RCC 7860 (cell line): ENCODE measurements at places on chromosomes 4 and X.

- no peak for DNase-seq
Observed at GRCh38 chr4:157832596-157832995, 340.2 kb downstream of the GASK1B start.

DNA sequence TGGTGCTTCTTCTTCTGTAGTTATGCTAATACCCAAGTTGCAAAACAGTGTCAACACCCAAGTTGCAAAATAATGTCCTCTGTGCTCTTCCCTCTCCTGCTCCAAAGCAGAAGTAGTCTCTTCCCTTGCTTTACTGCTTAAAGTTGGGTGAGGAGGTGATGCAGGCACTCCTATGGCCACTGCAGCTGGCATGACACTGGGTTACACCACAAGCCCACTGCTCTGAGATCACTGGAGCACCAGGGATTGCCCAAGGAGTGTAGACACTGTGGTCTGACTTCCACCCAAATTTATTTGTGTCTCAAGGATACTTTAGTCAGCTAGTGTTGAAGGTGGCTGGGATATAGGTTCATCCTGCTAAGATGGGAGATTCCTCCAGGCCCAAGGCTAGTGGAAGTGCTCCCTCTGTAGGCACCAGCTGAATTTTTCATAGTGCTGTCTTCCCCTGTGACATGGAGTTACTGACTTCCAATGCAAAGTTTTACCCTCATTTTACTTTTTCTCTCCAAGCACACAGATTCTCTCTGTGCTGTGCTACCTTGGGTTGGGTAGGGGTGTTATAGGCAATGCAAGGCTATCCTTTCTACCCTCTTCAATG is 196.2 kb upstream of the TENT5D start:
- DNase-seq: no peak

DNA sequence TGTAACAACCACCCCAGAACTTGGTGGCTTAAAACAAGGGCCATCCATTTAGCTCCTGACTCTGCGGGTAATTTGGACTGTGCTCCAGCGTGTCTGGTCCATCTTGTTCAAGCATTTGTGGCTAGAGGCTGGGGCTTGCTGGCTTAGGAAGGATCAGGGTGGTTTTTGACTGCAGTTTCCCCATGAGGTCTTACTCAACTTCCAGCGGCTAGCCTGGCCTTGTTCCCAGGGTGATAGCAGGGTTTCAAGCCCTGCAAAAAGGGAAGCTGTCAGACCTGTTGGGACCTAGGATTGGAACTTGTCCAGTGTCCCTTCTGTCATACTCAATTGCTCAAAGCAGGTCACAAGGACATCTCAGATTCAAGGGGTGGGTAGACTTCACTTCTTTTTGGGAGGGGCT is 205.9 kb downstream of the STIM2 start:
- no peak for DNase-seq

GRCh38 chrX:29225670-29226069 is 638.4 kb downstream of the IL1RAPL1 start:
- peak; percentile 7 for DNase-seq

- DNase-seq: peak; percentile 54
Observed at GRCh38 chr4:140260227-140260626, 106.2 kb upstream of the MAML3 start.

DNA sequence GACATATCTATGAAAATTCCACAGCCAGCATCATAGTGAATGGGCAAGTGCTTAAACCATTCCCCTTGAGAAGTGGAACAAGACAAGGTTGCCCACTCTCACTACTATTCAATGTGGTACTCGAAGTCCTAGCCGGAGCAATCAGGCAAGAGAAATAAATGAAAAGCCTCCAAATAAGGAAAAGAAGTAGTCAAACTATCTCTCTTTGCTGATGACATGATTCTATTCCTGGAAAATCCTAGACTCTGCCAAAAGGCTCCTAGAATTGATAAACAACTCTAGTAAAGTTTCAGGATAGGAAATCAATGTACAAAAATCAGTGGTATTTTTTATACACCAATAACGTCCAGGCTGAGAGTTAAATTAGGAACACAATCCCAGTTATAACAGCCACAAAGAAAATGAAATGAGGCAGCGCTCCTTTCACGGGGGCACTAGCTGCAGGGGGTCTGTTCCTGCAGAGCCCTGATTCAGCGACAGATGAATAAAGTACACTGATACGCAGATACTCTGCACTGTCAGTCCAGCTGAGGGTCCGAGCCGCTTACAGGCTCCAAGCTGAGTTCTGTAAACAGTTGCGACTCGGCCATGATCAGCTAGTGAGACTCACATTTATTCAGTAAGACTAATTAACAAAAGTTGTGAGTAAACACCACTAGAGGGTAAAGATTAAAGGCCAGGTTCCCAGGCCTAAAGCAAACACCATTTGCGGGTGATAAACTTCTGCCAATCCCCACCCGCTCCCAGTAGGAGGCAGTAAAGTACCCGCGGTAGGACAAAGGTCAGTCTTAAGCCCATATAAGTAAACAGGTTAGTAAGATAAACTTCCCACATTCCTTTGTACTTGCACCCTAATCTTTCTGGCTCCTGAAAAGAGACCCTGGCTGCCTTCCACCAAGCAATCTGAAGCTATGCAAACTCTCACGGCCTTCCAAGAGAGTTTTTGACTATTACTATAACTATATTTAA is 290.6 kb upstream of the GRID2 start:
- DNase-seq: no peak

DNA sequence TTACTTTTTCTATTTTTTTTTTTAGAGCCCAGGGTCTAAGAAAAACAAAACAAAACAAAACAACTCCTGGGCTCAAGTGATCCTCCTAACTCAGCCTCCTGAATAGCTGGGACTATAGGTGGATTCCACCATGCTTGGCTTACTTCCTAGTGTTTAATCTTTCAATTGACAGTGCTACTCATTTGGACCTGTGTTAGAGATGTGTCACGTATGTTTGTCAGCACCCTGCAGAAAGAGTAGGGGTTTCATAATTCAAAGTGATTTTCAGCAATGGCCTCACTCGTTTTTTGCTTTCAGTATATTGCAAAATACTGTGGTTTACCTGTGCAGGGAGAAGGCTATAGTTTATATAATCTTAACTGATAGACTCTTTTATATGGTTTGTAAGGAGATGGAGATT is 71.6 kb upstream of the TEX13D start:
- no peak for DNase-seq

- no peak for DNase-seq
Observed at GRCh38 chr4:79201971-79202370, 123.9 kb downstream of the NAA11 start.

DNA sequence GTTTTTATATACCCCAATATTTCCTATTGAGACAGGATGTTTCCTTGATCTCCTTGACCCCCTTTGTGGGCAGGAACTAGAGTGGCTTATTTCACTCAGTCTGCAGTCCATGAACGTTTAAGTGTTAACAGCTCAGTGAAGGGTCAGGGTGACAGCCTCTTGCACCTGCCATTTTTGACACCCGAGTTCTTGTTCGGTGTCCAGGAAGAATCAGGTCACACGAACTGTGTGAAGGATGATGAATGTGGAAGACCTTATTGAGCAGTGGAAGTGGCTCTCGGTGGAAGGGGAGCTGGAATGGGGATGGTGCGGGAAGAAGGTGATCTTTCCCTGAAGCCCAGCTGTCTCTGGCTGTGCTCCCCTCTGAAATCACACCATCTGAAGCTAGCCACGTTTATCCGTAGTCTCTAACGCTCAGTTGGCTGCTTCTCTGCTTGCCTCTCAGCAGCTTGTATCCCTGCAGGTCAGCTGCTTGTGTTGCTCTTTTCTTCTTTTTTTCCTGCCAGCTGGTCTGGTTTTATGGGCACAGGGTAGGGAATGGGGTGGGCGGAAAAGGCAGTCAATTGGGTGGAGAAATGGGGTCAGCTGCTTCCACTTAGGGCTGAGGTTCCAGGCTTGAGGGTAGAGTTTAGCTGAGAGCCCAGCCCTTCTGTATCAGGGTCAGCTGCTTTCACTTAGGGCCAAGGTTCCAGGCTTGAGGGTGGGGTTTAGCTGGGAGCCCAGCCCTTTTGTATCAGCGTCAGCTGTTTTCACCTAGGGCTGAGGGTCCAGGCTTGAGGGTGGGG is 29.0 kb upstream of the CCNG2 start:
- DNase-seq: no peak

GRCh38 chr4:21722157-21722839 is 226.3 kb downstream of the KCNIP4 start:
- no peak for DNase-seq

DNA sequence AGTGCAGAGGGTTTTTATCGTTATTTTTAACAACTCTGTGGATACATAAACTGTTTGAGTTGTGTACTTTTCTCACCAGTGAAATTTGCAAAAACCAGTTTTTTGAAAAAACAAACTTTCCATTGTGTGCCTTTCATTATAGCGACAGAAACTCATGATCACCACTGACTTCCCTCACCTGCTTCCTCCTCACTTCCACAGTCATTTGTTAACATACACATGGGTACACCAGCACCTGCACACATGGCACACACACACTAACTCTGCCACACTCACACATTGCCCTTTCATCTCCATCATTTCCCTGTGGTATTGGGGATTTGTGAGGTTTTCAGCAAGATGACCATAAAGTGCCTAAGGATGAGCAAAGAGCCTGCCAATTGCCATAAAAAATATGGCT is 20.6 kb downstream of the CLDN22 start:
- DNase-seq: no peak

GRCh38 chrX:11770320-11770719 is 12.3 kb downstream of the MSL3 start:
- DNase-seq: peak; percentile 43

DNA sequence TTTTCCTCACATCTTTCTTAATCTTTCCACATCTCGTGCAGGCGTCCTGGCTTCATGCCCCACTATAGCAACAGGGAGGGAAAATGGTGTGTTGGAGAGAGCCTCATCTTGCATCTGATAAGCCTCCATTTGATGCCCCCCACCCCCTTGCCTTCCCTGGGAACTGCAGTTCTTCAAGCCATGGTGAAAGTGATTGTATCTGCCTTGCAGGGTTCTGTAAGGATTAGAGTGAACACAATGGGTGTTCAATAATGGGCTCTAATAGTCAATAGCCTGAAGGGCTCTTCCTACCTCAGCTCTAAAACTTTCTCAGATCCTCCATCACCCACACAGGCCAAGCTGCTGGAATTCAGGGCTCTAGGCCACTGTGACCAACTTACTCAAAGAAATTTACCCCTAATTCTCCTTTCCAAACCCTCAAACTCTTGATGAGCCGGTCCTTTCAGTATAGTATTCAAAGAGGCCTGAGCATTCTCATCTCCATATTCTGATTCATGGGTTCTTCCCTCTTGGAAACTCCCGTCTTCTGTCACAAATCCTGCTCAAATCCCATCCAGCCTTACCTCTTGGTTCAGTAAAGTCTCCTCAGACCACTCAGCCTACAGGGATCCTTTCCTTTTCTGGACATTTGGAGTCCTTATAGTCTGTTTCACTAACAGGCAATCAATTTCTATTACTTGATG is 128.3 kb upstream of the TRIM2 start:
- no peak for DNase-seq

- no peak for DNase-seq
Observed at GRCh38 chr4:156838761-156839160, 132.8 kb downstream of the PDGFC start.

DNA sequence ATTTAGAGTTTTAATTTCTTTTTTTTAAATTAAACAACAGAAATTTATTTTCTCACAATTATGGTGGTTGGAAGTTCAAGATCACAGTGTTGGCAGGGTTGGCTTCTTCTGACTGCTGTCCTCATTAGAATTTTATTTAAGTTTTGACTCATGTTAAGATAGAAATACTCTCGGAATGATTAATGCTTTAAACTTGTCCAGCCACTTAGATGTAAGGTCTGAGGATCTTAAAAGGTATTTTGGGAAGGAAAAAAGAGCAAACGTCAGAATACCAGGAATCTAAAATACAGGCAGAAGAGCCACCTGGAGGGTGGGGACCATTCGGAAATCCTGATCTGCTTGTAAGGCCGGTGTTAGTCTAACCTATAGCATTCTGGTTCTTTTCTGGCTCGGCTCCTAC is 423.0 kb upstream of the MAGEB2 start:
- DNase-seq: no peak

DNA sequence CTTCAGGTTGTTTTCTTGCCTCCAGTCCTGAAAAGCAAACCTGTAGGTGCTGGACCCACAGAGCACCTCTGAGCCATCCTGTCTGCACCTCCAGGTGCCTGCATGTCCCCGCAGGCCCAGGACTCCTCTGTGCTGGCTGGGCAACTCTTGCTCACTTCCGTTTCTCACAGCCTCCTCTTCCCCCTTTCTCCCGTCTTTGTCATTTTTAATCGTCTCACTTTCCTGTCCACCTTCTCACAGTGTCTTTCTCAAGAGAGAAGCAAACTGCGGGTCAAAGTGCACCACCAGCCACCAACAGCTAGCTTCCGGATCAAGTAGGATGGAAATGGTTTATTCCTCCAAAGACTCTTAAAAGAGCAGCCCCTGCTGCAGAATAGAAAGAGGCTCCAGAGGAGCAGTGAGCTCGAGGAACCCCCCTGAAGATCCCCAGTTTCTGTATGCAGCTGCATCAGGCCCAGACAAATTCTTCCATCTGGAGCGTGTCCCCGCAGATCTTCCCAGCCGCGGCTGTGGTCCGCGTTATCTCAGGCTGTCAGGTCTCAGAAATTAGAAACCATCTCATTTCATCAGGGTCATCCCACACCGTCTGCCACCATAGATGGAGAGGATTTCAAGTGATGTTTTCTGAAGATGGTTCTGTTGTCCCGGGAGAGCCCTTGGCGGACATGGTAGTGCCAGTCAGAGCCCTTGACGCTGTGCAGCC is 87.7 kb downstream of the FHDC1 start:
- no peak for DNase-seq

DNA sequence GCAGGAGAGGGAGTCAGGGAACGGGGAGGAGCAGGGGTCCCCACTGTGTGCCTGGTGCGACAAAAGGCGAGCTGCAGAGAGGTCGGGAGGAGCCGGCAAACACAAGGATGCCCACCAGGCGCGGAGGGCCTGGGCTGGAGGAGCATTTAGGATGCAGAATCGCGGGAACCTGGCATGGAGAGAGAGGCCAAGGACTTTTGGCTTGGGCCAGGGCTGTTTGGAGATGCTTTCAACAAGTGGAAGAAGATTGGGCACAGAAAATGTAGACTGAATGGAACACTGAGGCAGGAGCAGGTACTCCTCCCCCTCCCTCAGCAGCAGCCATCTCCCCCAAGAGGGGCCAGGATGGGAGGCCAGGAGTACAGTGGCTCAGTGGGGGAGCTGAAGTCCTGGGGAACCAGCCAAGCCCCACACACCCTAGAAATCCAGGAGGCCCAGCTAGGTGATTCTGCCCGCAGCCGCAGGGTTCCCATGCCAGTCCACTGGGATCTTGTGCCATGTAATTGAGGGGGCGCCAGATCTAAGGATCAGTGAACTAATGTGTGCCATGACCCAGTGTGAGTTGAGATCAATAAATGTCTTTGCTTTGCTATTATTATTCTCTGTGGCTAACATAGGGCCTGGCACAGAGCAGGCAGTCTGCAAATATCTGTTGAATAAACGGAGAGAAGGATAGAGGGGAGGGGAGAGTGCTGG is 1.1 kb upstream of the ABLIM2 start:
- DNase-seq: no peak
